Jurkat, Clone E6-1 (cell line): ENCODE measurements at places on chromosomes 5 and 9.

DNA sequence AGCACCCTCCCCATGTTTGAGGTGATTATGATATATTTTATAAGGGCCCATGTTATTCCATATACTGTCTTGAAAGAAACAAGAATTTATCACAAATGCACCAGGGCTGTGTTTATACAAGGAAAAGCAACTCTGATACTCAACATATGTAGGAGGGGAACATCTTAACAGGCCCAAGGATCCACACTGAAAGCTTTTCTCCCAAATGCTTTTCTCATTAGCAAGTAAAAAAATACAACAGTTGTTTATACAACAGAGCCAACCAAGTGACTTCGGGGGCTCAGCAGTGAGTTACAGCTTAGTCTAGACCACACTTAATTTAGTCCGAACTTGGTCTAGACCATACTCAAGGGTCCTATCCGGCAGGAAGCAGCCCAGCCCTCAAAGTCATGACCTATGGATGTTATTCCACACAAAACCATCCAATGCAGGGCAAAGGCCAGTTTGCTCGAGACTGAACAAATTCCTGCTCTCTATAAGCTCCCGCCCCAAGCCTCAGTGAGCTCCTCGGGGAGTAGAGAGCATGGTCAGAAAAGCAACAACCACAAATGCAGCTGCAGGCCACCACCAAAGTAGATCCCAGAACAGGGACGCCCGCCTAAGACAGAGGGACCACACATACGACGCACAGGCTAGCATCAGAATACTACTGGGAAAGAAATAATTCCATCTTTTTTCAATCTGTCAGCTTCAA, 6.8 kb downstream of the GZMK start:
- DNase-seq: no peak

- DNase-seq: no peak
These were observed 228.1 kb upstream of the CYLC2 start for GRCh38 chr9:102767076-102767475.

- DNase-seq: no peak
These were observed 56.9 kb downstream of the AP3S1 start for GRCh38 chr5:115898656-115899055.

DNA sequence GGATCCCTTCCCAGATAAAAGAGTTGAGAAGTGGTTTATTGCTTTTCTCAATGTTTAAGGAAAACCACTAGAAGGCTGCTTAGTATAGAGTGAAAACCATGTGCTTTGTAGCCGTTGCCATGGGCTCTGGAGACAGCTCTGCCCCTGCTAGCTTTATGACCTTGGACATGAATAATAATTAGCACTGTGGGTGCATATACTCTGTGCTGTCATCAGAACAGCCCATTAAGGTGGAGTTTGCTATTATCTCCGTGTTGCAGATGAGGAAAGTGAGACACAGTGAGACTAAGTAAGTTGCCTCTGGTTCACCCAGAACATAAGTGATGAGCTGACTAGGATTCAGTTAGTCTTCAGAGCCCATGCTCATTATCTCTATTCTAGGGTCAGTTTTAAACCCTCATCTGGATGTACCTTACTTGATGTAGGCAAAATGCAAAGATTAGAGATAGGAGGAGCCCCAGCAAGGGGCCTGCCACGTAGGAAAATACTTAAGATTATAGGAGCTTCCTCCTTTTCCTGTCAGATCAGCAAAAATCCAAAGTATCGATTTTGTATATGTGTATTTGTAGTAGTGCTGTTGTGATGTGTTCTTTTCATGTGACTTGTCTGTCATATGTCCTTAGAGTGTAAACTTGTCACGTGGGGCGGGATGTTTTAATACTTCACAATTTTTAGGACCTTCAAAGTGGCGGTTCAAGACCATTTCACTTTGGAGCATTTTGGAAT, 102.5 kb downstream of the TLE4 start:
- DNase-seq: no peak

GRCh38 chr9:121344184-121344583, 25.9 kb downstream of the STOM start:
- DNase-seq: no peak

GRCh38 chr5:172088801-172089200, 82.4 kb upstream of the FBXW11 start:
- no peak for DNase-seq

- no peak for DNase-seq
These were observed 4.6 kb upstream of the EGFLAM start for GRCh38 chr5:38253759-38254158.

DNA sequence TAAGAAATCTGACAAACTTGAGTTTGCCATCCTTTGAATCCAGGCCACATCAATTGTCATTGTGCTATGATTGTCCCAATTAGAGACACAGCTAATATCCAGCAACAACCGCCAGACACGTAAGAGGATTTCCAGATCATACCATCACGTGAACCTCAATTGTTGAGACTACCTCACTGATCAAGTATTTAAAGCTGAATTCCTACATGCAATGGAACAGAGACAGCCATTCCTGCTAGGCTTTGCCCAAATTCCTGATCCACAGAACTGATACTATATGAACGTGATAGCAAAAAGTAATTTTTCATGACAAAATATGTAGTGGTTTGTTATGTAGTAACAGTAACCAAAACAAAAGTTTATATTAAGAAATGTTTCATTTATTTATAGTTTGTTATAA, 657.7 kb downstream of the PRR16 start:
- no peak for DNase-seq
